ENCODE measurements at places on chromosomes 2 and 18.

- no peak for DNase-seq
Measured at GRCh38 chr2:10272464-10272863, 30.2 kb upstream of the HPCAL1 start.

DNA sequence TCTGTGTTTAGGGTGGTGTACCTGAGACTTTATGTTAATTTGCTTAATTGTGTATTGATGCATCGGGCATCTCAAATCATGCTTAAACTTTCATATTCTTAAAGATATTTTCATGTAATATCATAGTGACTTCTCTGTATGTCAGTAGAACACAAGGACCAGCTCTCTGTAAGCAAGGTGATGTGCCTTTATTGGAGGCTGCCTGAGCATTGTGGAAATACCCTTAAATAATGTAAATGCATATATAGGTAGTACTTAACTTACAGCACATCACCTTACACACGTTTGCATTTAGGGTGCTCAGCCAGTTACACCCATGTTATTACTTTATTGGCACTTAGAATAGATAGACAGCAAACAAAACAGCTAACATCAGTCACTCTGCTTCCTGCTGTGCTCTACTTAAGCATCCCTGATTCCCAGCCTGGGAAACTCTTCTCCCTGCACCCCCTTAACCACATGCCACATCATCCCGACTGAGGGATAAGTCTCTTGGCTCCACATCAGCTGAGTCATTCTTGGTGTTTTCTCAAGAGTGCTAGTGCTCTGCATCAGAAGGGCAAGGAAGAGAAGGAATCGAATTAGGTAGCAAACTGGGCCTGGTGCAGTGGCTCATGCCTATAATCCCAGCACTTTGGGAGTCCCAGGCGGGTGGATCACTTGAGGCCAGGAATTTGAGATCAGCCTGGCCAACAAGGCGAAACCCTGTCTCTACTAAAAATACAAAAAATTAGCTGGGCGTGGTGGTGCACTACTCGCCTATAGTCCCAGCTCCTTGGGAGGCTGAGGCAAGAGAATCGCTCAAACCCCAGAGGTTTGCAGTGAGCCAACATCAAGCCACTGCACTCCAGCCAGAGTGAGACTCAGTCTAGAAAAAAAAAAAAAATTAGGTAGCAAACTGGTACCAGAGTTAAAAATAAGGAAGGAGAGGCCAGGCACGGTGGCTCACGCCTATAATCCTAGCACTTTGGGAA is 108.7 kb downstream of the MAP3K20 start:
- no peak for DNase-seq

DNA sequence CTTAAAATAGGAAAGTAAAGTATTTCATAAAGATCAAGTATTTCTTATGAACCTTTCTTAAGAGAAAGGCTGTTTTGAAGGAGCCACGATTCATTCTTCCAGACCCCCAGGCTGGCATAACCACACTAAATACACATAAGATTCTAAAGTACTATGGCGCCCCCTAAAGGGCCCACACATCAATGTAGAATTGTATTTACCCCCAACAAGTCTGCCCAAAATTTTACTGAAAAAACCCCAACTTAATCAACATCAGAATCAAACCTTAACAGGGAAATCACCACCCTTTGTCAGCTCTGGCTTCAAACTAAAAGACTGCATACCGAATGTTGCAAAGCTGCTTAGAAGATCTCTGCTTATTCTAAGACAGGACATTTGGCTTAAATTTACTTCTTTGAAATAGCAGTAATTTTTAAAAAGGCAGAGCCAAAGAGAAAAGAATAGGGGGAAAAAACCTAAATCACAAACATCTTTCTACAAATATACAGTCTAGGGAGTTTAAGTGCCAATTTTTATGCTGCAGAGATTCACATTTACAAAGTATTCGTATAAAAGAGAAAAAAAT is 20.4 kb upstream of the BCL2 start:
- no peak for DNase-seq

DNA sequence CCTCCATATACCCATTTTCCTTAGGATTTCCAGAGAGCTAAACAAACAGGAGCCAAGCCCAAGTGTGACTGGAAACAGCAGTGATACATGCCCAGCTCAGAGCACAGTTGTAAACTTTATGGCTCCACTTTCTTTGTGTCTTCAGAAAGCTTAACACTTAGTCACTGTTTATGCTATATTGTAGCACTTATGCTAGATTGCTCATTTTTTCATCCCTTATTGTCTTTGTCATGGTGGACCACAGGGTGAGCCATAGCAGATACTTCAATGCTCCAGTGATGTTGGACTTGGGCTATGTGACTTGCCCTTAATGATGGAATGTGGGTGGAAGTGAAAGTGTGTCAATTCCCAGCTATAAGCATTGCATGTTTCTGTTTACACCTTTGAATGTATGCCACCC is 401.6 kb downstream of the METTL4 start:
- no peak for DNase-seq

- DNase-seq = no peak
Measured at GRCh38 chr18:71665131-71665530, 879.0 kb downstream of the CBLN2 start.

GRCh38 chr2:127256866-127257265 is 36.8 kb upstream of the CYP27C1 start:
- no peak for DNase-seq

DNA sequence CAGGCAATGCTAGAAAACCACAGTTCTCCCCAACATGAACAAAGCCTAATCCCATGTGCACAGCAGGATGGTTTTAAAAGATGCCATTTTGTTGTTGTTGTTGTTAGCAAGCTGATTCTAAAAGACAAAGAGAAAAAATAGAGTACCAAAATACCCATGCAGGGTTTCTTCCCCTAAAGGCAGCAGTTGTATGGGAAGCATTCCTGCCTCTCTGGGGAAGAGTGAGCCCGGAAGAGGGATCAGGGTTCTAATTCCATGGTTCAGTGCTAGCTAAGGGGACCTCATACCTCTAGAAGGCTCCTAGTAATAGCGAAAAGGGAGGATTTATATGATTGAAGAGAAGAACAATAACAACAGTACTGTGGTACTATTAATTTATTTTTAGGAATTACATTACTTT is 327.6 kb downstream of the DPP10 start:
- DNase-seq = no peak

DNA sequence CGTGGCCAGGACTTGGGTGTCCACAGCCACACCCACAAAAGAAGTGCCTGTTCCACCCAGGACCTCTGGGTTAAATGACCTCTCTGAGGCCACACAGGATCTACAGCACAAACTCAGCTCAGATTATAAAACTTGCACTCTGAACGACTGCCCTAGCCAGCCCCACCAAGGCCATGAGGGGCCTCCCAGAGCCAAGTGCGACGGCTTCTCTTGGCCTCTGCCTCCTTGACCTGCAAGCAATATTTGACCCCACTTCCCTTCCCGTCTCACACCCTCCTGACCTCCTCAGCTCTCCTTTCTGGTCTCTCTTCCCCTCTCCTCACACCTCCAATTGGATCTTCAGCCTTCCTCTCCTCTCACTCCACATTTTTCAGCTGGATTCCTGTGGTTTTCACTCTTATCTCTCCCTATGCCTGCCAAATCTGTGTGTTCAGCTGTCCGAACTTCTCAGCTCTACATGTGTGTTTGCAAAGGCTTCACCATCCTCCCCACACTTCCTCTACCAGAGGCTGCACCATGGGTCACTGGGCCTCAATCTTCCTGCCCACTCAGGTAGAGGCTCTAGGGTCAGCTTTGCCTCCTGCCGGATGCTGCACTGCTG is 25.3 kb upstream of the STEAP3 start:
- DNase-seq = no peak

DNA sequence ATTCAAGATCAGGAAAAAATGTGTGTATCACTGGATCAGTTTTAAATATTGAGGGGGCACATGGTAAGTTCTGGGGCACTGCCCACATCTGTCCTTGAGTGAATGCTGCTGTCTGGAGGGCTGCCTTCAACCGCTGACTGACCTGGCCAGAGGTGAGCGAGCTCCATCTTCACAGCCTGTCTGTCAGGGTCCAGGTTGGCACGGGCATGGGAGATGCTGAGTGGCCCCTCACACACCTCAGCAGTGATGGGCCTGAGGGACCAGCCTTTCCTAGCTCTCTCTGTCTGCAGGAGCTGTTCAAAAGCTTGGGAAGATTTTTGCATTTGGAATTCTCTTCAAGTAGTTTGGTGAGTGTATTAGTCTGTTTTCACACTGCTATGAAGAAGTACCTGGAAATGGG is 114.8 kb upstream of the ALKAL2 start:
- DNase-seq = no peak

DNA sequence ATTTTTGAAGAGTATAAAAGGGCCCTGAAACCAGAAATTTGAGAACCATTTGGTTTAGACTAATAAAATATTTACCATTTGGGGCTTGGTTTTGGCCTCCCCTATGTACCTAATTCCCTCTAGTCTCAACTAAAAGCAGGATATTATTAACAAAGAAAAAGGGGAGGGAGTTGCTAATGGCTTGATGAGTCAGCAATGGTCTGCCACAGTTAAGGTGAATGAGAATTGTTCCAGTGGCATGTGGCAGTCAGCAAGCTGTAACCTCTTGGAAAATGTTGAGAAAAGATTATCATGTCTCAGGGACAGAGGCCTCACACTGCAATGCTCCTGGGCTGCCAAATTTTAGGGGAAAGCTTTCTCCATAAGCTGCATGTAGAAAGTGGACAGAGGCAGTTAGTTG is 20.1 kb upstream of the SLC39A10 start:
- DNase-seq = no peak

GRCh38 chr18:39871961-39872360 is 2083.1 kb upstream of the PIK3C3 start:
- DNase-seq = no peak

GRCh38 chr2:153971250-153971649 is 99.5 kb downstream of the GALNT13 start:
- DNase-seq = no peak

DNA sequence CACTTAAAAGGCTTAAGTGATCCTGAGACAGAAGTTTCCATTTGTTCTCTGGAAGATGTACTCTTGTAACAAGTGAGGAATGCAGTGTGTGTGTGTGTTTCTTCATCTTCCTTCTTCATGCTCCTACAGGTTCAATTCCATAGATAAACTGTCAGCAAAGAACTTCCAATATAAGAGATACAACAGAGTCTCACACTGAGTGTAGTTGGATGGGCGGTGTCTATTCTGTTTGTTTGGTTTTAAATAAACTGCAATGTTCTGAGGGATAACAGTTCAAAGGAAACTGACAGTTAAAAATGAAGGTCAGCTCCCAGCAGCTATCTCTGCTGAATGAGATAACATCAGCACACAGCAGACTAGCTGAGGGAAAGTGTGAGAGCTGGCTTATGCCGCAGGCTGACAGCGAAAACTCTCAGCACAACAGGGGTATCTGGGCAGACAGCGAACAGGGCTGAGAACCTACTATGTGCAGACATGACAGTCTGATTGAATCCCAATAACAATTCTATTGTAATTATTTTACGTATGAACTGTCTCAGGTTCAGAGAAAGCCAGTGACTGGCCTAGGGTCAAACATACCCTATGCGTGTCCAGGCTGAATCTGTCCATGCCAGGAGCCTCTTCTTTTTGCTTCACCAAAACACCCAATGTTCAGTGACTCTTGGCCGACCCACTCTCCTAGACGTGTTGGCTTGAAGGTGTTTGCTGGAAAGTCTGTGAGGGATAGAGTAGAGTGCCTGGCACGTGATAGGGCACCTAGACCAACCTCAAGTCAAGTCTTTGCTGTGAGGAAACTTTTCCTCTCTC is 201.9 kb upstream of the TRIB2 start:
- DNase-seq = no peak

GRCh38 chr2:195824478-195824877 is 167.5 kb downstream of the SLC39A10 start:
- DNase-seq = no peak
